A673 (cell line): ENCODE measurements at places on chromosomes 4 and X.

GRCh38 chr4:90127706-90128345 is 632 bp downstream of the CCSER1 start:
- no peak for DNase-seq

GRCh38 chr4:153488006-153488891 is 22.1 kb downstream of the TMEM131L start:
- peak; percentile 32 for DNase-seq

GRCh38 chr4:68654946-68655721 is 15.3 kb downstream of the UGT2B15 start:
- no peak for DNase-seq

DNA sequence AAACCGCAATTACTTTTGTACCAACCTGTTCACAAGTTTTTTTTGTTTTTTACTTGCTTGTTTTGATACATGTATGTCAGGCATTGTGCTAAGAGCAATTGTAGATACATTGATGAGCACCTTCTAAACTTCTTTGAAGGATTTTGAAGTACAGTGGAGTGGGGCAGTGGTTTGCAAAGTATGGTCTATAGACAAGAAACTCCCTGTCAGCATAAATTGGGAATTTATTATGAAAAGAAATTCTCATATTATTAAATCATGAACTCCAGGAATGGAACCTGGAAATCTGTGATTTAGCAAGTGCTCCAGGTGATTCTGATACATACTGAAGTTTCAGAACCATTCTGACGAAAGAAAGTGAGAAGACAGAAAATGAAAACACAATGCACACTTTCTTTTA is 733.4 kb downstream of the C4orf33 start:
- no peak for DNase-seq

GRCh38 chrX:118975831-118976598 is 1.6 kb downstream of the LONRF3 start:
- peak; percentile 10 for DNase-seq

GRCh38 chrX:118577041-118577440 is 81.4 kb downstream of the DOCK11 start:
- no peak for DNase-seq

DNA sequence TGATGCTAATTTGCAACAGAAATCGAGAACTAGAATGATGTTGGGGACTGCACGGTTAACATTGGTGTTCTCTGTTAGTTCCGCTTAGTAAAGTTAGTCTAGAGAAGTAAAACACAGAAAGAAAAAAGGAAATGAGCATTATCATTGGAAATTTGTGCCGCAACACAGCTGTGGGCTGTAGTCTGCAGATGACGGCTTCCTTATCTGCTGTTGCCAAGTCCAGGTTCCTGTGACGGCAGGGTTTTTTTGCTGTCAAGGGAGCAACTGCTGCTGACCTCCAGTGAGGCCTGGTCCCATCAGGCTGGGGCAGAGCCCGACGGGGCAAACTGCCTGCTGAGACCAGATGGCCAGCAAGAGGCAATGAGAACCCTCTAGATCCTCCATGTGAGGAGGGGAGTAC is 38.9 kb upstream of the PHEX start:
- no peak for DNase-seq
